A549 (cell line): ENCODE measurements at places on chromosomes 11 and 22. TPM values are rescaled to one million over a fixed set of nuclear protein-coding genes. Genes with fewer than 3 reads are reported as not detected.

GRCh38 chr11:9893474-9893873, 229.6 kb downstream of the SWAP70 start:
- no peak for DNase-seq

DNA sequence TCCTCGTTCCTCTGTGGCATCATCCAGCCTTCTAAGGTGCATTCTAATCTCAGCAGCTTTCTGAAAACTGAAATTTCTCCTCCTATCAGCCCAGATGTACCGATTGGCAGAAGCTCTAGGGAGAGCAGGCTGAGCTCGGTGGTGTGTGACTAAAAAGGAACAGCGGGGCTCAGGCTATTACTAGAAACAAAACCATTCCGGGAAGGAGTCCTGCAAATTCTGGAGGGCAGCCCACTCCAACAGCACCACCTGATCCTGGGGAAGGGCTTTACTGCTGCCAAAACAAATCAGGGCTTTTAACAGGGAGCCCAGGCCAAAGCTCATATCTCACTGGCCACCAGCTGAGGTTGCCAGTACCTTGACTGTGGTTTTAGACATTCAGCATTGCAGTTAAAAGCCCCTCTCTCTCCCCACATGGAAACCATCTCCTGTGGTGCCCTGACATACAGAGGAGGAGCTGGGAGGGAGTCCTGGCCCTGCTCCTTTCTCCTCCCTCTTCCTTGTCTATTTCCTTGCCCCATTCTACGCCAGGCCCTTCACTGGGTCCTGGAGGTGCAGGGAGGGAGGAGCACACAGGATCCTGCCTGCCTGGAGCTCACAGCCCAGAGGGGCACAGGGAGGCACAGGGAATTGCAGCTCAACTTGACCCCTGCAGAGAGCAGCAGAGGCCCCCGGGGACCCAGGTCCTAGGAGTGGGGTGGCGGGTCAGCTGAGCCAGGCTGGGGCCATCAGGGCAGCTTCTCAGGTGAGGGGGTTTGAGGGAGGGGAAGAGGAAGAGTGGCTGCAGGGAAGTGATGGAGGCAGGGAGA, 889 bp downstream of the PLAAT4 start:
- DNase-seq = no peak

GRCh38 chr22:21845558-21846453, 21.6 kb downstream of the MAPK1 start:
- no peak for DNase-seq

DNA sequence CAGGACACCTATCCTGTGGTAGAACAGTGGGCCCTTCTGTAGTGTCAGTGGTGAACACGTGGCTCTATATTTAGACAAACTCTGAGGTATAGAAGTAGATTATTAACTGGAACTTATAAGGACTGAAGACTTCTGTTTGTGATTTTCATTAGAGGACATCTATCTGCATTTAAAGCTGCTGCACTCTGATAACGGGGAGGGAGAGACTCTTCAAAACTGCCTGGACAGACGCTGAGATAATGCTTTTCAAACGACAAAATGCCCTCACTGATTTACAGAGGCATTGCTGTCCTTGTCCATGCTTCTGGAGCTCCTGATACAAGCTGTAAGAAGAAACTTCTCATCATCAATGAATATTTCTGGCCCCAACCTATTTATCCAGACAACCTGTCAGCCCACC, 425.2 kb downstream of the OPCML start:
- no peak for DNase-seq

DNA sequence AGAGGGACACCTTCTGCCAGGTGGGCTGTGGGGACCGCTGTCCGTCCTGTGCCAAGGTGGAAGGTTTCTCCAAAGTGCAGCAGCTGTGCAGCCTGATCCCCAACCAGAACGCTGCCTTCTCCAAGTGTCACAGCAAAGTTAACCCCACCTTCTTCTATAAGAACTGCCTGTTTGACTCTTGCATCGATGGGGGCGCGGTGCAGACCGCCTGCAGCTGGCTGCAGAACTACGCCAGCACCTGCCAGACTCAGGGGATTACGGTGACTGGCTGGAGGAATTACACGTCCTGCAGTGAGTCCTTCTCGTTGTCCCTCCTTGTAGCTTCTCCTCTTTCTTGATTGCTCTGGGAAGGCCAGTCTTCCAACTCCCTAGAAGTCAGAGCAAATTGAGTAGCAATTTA, 44.8 kb downstream of the TECTA start:
- no peak for DNase-seq

The PDE2A gene
- polyA plus RNA-seq = 0.62 to 1.4 TPM (median 0.94 TPM) in 3 replicates

The RHBDD3 gene
- polyA plus RNA-seq = 20.0 to 23.2 TPM (median 20.8 TPM) in 3 replicates

The SLC1A2 gene
- polyA plus RNA-seq = 0.01 to 0.18 TPM (median 0.07 TPM) in 3 replicates
